Neural crest cell (in vitro differentiated cells): ENCODE measurements at places on chromosomes 3 and 15.

- DNase-seq = no peak
Measured at GRCh38 chr15:41562784-41563198, 3.8 kb downstream of the TYRO3 start.

DNA sequence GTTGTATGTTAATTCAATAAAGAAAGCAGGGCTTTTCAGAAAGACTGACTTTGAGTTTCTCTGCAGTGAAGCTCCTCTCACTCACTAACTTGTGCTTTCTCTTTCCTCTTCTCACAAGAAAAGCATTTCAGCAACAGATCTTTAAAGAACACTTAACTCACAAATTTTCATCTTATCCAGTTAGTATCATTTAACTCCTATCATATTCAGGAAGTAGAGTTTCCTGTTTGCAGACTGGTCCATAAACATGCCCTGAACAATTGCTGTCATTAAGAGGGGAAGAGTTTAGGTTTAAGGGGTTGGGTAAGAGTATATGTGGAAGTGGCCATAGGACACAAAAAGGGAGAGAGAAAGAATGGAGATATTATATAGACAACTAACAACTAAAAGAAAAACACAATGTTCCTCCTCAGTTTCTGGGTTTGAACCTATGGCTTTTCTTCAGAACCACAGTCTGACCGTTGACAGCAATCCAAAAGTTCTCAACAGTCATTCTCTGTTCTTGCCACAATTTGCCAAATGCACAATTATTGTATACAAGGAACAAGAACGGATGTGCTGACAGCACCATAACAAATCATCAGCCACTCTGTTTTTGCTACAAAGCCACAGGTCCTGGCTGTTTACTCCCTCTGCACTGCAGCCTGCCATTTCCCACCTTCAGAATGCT, 63.9 kb downstream of the CHAC1 start:
- no peak for DNase-seq

DNA sequence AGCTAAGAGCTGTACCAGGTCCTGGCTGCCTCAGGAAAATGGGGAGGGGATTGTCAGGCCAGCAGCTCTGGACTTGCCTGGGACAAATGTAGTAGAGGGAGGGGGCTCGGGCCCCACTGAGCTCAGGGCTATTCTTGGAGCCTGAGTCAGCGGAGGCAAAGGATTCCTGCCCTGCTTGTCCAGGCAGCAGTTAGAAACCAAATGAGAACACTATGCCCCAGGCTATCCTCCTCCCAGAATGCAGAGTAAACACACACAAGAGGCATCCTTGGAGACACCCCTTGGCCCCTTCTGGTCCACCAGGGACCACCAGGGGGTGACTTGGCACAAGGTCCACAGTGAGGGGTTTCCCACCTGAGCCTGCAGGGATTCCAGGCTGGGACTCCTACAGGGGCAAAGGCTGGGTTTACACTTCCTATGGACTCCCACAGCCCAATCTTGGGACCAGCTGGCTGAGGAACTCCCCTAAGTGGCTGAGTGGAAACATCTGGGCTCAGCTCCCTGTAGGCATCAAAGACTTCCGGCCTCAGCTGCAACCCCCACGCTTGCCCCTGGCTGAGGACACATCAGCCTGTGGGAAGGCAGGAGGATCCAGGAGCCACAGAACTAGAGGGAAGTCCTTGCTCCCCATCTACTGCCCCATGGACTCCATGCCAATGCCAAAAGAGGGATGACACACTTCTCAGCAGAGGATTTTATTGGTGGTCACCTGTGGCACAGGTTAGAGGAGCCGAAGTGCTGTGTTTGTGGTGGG, 3.4 kb upstream of the COL7A1 start:
- no peak for DNase-seq

DNA sequence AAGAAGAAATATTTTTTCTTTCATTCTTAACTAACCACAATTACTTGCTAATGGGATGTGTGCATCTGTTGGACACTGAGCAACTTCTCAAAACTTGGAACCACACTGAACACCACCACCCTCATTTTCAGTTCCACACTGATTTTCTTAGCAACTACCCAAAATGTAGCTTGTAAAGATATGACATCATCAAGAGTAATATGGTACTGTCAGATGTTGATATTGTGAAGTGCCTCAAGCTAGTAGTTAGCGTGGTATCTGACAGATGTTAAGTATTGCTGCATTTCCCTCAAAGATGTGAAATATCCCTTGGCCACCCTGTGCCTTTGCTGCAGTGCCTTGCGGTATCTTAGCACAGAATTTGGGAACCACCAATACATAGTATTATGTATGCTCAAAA, 9.3 kb downstream of the RFTN1 start:
- no peak for DNase-seq

DNA sequence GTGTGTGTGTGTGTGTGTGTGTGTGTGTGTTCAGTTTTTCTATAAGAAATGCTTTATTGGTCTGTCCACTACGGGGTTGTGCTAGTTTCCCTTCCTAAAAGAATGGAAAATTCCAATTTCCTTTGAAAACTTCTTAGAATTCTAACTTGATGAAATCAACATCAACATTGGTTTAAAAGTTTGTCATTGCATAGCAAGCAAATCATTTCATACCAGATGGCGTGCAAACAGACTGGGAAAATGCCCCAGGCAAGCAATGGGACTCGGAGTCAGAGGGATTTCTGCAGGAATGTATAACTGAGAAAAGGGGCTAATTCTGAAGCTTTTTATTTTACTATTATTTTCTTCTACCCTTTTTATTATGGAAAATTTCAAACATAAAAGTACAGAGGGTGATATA, 13.1 kb upstream of the DYNC1LI1 start:
- no peak for DNase-seq
